ENCODE measurements at places on chromosomes 1 and 21. TPM values are rescaled to one million over a fixed set of nuclear protein-coding genes. Genes with fewer than 3 reads are reported as not detected.

DNA sequence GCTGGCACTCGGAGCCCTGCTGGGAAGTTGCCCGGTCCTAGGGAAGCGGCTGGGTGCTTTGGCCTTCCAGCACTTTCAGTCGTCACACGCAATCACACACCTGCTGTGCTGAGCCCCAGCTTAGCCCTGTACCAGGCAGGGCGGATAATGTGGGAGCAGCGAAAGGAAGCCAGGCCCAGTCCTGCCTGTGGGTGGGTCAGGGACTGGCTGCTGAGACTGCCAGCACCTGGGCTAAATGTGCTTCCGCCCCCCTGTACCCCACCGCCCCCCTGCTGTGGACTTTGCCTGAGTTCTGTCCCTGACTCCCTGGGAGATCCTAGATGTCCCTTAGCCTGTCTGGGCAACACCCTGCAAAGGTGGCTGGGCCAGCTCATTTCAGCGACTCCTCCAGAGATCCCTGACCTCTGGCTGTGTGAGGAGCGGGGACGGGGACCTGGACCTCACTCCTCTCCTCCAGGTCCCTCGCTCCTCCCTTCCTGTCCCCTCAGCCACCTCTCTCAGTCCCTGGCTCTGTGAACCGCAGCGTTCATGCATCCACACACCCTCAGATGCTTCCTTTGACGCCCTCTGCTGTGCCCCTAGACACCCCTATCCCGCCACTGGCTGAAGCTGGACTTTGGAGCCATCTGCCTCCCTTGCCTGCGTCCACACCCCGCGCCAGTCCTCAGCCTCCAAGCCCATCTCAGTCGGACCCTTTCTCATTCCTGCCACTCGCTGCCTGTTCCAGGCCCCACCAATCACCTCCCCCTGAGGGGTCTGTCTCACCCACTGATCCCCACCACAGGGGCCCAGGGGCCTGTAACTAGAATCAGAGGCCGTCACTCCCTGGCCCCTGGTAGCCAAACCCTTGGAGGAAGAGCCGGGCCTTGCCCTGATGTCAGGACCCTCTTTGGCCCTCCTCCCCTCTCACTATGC, 1.4 kb downstream of the MMEL1 start:
- no peak for DNase-seq

GRCh38 chr1:41466146-41466545, 18.3 kb downstream of the EDN2 start:
- no peak for DNase-seq

Gene DNAJC28
- total RNA-seq: 1.8 TPM

DNA sequence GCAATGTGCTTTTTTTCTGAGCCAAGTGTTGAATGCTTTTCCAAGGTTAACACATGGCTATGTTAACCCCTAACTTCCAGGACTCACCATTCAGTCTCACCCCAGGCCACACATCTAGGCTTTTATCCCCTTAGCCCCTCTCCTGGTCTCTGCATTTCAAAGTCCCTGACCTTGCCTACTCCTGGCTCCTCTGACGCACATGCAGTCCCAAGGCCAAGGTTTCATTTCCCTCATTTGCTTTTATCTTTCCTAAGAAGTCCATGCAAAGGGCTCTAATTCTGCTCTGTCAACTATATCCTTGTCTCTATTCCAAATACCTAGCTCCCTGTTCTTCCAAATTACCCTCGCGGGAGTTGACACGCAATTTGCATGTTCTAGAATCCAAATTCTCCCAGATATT, 25.4 kb downstream of the SLC30A10 start:
- DNase-seq: no peak

Gene FCGR2B
- 39.8 TPM for total RNA-seq

All from esophagus muscularis mucosa (tissue), 4 donors.